Stimulated activated CD8-positive, alpha-beta memory T cell treated with anti-CD3 and anti-CD28 coated beads, Interleukin-4, amount 100 ng/mL, for 1 hour (primary cell): ENCODE measurements at places on chromosomes 13 and 19.

- no peak for DNase-seq
These were observed 20.0 kb downstream of the SIN3B start for GRCh38 chr19:16849168-16849567.

DNA sequence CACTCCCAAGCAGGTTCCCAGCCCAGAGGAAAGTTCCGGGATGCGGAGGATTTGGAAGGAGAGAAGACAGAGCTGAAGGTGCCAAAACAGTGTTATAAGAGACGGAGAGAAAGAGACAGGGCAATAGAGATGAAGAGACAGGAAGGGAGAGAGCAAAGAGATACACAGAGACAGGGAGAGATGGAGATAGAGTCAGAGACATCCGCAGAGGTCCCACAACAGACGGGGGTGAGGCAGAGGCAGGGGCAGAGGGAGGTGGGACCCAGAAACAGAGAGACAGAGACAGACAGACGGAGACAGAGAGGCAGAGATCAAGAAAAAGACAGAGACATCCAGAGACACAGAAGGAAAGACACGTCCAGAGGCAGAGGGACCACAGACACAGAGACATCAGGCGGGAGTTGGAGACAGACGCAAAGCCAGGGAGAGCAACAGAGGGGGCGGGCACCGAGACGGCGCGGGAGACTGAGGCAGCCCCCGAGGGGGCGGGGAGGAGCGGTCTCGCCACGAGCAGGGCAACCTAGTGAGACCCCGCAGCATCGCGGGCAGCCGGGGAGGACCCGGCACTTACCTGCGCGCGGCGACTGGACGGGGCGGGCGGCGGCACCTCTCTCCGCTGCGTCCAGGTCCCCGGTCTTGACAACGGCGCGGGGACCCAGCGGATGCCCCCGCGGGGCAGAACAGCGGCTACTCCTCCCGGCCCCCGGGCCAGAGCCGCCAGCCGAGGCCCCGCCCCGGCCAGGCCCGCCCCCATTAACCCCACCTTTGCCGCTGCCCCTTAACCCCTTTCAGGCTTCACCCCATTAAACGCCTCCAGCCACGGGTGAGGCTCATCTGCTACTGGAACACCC, at the start of gene GPR4:
Gene GPR4, minus strand, starts transcription at position 689 of the 851 bp plus-strand sequence. CDS start 10,346 bp downstream, outside the sequence.
- no peak for DNase-seq

DNA sequence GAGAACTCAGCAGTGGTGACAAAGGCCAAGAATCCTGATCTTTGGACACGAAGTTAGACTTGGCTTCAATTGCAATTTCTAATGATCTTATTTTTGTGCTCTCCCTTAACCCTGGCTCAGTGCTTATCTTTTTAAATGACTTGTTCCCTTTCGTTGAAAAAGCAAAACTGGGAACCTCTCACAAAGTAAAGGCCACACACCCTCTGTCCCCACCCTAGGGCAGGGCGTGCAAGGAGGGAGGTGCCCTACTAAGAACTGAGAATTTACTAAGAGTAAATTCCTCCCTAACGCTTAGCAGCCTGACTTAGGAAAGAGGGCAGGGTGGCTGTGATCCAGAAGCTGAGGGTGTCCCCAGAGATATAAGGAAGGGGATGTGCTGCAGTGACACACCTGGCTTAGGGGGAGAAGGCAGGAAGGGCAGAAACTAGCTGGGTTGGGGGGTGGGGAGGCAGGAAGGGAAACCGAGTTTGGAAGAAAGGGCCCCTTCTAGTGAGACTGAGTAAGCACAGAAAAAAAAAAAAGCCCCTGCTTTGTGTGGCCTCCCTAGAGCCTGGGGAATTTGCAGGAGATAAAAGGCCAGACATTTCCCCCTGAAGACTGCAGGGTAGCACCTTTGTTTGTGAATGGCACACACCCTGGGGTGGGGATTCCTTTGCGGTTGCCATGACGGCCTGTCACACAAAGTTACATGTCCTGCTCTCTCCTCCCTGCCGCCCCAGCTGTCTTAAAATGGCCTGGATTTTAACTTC, 435.1 kb downstream of the EFNB2 start:
- no peak for DNase-seq

DNA sequence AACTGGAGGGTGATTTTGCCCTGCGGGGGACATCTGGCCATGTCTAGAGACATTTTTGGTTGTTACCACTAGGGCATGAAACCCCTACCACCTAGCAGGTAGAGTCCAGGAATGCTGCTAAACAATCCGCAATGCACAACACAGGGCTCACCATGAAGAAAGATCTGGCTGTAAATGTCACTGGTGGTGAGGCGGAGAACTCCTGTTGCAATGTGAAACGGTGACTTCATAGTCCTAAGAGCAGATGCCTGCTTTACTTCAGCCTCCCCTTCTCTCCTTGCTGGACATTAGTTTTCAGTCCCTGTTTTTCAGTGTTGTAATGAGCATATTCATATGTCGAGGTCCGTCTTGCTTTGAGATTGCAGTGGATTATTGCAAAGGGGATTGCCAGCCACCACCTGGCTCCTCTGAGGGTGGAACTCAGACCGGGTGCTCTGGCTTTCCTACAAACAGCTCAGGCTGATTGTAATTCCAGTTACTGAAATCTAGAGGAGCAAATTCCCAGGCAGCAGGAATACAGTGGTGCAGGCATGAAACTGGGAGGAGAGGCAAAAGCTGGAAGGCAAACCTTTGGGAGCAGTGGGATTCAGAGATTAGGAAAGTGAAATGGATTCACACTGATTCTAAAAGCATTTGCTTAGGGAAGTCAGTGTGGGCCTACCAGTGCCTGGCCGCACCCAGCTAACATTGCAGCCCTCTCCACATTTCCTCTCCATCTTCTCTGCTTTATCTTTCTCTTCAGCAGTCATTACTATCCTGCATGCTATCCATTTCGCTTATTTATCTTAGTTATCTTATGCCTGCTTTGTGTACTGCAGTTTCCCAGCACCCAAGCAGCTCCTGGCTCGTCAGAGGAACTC, 76.1 kb upstream of the PCDH8 start:
- no peak for DNase-seq

- DNase-seq, result no peak
These were observed 94.3 kb upstream of the PABPC3 start for GRCh38 chr13:25001476-25002206.

GRCh38 chr19:5624018-5624663, 1.3 kb downstream of the SAFB start:
- DNase-seq, result no peak
